ENCODE measurements at places on chromosomes 1 and 21.

DNA sequence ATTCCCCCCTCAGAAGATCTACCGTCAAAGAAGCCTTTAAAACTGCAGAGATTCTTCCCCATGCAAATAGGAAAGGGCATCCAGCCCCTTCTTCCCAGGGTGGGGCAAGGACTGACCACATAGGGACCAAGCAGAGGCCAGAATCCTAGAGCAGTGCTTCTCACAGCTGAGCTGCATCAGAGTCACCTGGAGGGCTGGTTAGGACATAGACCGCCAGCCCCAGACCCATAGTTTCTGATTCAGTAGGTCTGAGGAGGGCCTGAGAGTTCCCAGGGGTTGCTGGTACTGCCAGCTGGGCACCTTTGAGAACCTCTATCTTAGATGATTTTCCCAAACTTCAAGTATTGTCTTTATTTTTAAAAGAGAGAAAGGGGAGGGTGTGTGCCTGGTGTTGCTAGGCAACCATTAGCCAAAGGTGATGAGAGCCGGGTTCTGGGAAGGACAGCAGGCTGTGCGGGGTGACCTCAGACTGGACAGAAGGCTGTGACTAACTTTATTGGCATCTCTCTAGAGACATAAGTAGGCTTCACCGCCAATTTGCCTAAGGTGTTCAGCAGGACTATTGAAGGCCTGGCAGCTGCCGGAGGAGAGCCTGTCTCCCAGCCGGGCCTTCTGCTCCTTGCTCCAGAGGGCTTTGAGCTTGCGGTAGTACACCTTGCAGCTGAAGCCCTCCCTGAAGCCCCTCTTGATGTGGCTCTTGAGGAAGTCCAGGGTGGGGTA is 3.0 kb downstream of the SPATA46 start:
- no peak for DNase-seq

GRCh38 chr1:116540088-116540487 is 30.7 kb downstream of the CD58 start:
- DNase-seq, result no peak

DNA sequence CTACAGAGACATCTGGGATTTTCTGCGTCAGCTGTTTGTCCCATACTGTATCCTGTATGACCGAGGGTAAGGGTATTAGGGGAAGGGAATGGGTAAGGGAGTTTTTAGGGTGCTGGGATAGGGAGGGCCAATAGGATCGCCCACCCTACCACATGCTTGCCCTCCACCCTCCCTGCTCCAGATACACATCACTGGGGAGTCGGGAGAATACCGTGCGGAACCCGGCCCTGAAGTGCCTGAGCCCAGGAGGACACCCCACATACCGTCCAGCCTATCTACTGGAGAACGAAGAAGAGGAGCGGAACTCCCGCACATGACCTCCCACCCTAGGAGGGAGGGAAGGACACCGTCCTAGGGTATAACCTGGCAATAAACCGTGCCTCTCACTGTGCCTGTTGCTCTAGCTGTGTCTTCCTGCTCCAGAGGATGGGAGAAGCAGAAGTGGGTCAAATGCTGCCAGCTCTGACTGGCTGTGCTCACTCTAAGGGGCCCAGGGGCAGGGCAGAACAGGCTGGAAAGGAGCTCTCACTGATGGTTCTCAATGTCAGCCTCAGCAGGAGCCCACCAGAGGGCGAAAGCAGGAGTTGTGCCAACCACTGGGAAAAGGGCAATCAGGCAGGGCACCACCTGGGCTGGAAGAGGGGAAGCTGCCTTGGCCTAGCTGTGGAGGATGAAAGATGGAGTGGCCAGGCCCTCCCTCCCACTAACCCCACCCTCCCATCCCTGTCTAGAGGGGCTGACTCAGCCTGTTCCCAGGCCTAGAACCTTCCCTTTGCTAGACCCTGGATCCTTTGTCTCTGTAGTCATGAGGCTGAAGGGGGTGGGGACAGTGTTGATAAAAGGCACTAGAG is 440 bp upstream of the LENEP start:
- DNase-seq, result no peak

DNA sequence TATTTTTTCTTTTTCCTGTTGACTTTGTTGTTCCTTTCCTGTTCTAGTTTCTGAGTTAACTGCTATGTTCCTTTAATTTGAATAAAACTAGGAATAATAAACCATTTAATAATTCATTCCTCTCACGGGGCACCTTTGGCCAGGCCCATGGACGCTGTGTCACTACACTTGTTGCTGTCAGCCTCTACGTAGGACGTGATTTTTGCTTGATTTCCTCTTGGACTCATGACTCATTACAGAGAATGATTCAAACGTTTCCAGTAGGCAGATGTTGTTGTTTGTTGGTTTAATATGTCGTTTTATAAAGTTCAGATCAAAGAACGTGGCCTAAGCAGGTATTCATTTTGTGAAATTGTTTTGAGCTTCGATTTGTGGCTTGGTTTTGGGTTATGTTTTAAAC is 9.1 kb upstream of the SLC19A1 start:
- peak; percentile 46 for DNase-seq

DNA sequence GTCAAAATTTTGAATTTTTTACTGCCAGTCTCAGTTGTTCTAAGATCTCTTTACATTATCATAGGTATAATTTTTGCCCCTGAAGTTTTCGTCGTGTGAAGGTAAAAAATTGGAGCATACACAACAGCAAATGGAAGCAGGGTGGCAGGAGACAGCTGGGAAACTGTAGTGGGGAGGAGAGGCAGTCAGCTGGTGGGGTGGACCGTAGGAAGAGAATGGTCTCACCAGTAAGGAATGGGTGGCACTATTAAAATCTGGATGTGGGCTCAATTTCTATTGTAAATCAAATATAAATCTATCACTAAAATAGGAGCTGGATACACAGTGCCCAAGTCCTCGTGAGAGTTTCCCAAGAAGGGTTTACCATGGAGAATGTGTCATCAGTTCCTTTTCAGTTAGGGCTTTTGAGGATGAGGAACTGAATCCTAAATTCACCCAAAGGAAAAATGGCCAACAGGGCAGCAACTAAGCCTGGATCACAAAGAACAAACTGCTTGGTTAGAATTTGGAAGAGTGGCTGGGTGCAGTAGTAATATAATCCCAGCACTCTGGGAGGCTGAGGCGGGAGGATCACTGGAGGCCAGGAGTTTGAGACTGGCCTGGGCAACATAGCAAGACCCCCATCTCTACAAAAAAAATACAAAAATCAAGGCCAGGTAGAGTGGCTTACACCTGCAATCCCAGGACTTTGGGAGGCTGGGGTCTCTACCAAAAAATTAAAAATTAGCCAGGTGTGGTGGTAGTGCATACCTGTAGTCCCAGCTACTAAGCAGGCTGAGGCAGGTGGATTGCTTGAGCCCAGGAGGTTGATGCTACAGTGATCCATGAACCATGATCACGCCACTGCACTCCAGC is 10.5 kb upstream of the IRF2BP2 start:
- DNase-seq, result no peak

- DNase-seq, result no peak
Measured at GRCh38 chr1:30675761-30676160, 47.6 kb downstream of the MATN1 start.

- DNase-seq, result no peak
Measured at GRCh38 chr1:172940174-172940855, 110.4 kb downstream of the TNFSF18 start.

- DNase-seq, result no peak
Measured at GRCh38 chr1:25784575-25785051, 15.4 kb upstream of the SELENON start.

- no peak for DNase-seq
Measured at GRCh38 chr21:17903029-17903806, 84.1 kb upstream of the C21orf91 start.

DNA sequence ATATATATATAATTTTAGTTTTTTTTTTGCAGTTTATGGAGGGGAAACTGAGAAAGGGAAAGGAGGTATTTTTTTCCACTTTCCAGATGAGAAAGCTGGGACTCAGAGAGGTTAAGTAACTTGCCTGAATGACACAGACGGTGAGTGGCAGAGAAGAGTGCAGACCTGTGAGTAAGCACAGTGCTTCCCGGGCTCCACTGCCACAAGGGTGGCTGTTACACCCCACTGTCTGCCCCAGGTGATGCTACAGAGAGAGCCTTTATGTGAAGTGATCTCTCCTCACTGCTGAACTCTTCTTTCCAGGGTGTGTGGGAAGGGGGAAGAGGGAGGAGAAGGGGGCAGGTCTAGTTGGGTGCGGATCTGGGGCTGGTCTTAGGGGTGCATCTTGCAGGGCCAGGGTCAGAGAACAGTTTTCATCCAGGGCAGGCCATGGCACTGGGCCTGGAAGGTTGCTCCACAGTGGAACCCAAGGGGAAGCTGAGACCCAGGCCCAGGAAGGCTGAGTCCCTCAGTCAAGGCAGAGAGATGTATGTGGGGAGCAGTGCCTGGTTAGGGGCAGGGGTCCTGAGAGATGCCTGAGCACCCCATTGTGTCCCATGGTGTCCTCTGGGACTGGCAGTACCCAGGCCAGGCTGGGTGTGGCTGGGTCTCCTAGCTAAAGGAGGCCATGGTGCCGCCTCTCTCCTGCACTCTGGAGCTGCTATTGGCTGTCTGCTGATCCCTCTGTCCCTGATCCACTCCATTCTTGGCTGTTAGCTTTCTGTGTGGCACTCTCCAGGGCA is 357.5 kb downstream of the PTPRU start:
- DNase-seq, result no peak

DNA sequence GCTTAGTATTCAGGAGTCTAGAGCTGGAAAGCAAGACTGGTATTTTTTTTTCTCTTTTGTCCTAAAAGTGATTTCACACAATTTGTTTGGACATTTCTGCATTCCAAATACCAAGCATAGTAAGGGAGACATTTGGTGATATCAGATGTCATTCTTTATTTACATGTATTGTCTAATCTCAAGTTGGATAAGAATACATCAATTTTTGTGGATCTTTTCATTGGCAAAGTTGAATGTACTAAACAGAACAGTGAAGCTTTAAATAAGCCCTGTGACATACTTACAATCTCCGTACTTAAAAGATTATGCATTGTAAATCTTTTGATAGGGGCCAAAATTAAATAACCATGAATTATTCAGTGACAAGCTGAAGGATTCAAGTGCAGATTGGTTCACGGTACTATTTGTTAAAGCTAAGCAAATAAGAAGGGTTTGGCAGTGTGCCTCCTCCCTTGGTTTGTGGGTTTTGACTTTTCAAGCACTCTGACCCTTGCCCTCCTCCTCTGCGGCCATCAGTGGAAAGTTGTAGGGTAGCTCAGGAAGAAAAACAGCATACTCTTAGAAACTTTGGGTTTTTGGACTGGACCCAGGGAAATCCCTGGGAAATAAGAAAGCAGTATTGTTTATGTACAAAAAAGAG is 663.7 kb downstream of the ADGRL2 start:
- no peak for DNase-seq

GRCh38 chr21:44933199-44933917 is 6.5 kb upstream of the SLX9 start:
- DNase-seq, result no peak

- DNase-seq, result no peak
Measured at GRCh38 chr1:197572169-197572568, 203.1 kb downstream of the DENND1B start.

- peak; percentile 47 for DNase-seq
Measured at GRCh38 chr1:232923739-232924386, 26.5 kb upstream of the NTPCR start.

DNA sequence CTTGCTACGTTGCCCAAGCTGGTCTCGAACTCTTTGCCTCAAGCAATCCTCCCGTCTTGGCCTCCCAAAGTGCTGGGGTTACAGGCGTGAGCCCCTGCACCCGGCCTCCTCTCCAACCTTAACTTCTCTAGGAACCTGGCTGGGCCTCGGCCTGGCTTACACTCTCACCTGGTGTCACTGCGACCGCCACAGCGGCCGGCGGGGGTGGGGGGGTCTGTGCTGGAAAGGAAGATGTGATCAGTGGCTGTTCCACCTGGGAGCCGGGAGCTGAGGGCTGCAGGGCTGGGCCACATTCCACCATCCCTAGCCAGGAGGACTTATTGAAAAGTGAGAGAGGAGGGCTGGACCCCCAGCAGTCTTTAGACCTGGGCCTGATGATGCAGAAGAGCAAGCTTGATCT is 48.6 kb downstream of the HSPG2 start:
- DNase-seq, result no peak

DNA sequence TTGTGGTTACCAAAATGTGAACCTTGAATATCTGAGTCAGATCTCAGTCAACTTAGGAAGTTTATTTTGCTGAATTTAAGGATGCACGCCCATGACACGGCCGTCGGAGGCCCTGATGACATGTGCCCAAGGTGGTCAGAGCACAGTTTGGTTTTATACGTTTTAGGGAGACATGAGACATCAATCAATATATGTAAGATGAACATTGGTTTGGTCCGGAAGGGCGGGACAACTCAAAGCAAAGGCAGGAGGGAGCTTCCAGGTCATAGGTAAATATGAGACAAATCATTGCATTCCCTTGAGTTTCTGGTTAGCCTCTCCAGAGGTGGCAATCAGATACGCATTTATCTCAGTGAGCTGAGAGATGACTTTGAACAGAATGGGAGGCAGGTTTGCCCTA is 1.0 kb upstream of the PRMT2 start:
- DNase-seq, result peak; percentile 46

- no peak for DNase-seq
Measured at GRCh38 chr1:113456967-113457366, 66.7 kb downstream of the MAGI3 start.

GRCh38 chr1:180672505-180672904 is 40.7 kb downstream of the XPR1 start:
- no peak for DNase-seq

- no peak for DNase-seq
Measured at GRCh38 chr1:214397497-214397896, 116.5 kb downstream of the SMYD2 start.

GRCh38 chr1:15305468-15305770 is 58.4 kb downstream of the FHAD1 start:
- no peak for DNase-seq

DNA sequence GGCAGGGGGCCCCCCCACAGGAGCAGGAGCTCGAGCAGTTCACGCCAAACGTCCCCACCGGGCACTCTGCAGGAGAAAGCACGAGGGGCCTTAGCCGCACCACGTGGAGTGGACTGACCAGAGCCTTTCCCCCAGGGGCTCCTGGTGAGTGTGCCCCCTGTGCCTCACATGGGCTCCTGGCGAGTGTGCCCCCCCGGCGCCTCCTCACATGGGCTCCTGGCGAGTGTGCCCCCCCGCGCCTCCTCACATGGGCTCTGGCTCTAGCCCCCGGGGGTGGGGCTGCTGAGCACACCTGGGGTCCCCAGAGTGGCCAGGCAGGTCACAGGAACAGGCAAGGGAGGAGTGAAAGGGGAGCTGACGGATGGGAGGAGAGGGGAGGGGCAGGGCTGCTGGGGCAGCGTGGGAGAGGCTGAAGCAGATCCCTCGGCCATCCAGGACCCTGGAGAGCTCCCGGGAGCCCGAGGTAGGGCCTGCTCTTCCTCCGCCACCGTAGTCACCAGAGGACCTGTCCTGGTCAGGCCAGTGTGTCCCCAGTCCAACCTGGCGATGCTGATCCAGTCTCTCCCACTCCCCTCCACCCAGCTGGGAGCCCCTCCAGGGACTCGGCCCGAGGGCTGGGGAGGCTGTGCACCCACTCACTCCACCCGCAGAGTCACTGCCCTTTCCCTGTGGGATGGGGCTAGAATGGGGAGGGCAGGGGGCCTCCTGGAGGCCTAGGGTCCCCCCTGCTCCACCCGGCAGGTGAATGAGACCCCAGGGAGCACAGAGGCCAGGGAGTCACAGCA is 47.6 kb downstream of the ARHGEF16 start:
- peak; percentile 19 for DNase-seq
